Left lobe of liver (tissue), 2 donors: ENCODE measurements at places on chromosomes 7 and 10. TPM values are rescaled to one million over a fixed set of nuclear protein-coding genes. Genes with fewer than 3 reads are reported as not detected.

GRCh38 chr10:114327537-114328440, 76.5 kb downstream of the AFAP1L2 start:
- no peak for DNase-seq

PMS2 gene
- 4.4 TPM for total RNA-seq

BMI1 gene
- 25.4 TPM for total RNA-seq

DNA sequence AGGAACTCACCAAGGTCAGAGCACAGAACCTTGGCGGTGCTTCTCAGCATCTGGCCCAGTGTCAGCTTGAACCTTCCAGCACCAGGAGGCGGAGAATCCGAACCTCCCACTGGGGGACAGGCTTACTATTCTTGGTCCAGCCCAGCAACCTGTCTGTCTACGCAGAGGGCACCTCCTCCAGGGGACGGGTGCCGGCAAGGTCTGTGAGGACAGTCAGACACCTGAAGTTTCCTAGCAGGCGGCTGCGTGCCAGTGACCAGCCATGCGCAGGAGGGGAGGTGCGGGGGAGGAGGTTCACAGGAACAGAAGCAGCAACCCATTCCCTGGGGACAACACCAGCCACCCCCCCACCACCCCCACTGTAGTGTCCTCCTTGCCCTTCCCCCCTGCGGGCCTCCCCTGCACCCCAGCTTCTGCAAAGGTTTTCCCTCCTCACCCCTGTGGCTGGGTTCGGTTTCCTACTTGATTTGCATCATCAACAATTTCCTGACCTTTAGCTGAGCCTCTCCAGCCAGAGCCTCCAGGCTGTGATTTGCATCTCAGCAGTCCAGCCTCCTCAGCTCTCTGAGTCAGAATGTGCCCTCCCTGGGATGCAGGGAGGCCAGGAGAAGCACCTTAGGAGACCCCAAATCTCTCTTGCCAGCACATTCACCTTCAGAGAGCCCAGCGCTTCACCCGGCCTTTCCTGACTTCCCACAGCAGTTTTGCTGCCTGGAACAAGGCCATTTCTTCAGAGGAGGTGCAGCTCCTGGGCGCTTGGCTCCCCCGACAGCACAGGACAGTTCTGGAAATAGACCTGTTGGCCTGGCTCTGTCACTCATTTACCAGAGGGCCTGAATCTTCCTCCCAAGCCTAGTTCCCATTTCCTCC, 107.5 kb upstream of the NPS start:
- no peak for DNase-seq

DNA sequence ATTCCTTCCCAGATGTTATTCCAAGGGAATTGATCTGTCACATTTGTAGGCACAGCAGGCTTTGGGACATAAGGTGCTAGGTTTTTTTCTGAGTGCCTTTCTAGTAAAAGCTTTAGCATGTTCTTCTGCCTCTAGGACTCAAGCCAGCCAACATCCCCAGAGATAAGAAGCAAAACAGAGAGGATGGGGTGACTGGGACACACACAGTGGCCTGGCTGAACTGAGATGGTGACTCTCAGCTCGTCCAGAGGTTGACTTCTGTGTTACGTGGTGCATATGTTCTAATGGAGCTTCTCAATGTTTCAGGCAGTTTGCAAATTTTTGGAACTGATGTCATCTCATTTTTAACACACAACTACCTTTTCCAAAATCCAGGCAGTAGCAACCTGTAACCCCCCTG, 188.1 kb upstream of the CELF2 start:
- no peak for DNase-seq

UNCX gene
- not detected for total RNA-seq

DNA sequence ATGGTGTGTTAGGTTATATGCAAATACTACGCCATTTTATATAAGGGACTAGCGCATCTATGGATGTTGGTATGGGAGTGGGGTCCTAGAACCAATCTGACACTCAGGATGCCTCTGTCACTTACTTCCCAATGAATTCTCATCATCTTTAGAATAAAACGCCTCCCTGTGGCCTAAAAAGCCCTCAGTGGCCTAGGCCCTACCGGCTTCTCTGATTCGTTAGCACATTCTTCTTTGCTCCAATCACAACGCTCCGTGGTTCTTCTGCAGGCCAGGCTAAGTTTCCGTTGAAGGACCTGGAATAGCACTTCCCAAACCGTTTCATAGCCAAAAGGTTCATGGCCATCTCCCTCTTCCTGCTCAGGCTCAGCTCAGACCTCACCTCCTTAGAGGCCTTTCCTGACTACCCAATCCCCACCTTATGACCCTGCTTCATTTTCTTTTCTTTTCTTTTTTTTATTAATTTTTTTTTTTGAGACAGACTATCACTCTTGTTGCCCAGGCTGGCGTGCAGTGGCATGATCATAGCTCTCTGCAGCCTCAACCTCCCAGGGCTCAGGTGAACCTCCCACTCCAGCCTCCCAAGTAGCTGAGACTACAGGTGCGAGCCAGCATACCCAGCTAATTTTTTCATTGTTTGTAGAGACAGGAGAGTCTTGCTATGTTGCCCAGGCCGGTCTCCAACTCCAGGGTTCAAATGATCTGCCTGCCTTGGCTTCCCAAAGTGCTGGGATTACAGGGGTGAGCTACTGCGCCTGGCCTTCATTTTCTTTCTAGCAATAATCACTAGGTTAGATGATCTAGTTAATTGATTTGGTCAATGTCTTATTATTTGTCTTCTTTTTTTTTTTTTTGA, 24.5 kb upstream of the YWHAG start:
- no peak for DNase-seq

DNA sequence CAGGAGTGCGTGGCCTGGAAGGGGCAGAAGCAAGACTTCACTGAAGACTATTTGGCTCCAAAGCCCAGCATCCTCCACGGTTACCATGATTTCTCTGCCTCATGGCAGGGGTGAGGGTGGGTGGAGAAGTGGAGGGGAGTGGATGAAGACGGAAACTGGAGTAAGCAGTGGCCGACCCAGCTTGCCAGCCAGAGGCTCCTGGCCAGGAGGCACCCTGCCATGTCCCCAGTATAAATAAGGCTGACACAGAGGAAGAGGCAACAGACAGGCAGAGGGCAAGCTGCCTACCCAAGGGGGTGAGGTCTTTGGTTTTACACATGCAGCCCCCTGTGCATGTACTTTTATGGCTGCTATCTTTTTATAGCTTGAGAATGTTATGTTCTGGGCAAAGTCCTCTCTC, 102.6 kb upstream of the TBX20 start:
- no peak for DNase-seq

DNA sequence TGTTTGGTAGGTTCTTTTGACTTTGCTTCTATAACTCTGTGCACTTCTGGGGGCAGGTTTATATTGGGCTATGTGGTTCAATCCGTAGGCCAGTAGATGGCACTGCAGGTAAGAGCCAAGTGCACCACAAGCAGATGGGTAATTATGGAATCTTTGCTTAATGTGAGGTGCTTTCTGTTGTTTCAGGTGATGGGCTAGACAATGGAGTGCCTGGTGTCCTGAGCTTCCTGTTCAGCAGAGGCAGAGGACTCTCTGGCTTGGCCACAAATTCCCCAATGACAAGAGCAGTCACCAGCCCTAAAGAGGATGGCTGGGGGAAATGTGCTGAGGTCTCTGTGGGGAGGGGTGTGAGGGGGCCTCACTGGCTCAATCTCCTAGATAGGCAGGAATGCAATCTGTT, 455.0 kb downstream of the CCSER2 start:
- no peak for DNase-seq

GRCh38 chr10:29955329-29955935, 104.0 kb downstream of the JCAD start:
- DNase-seq = peak; percentile 72

GRCh38 chr10:126252884-126253610, 135.2 kb downstream of the ADAM12 start:
- no peak for DNase-seq

MRPL43 gene
- 43.6 TPM for total RNA-seq

DMTF1 gene
- 14.8 TPM for total RNA-seq

STX1A gene
- total RNA-seq = 2.9 TPM

HABP2 gene
- total RNA-seq = 289 TPM

TMEM184A gene
- total RNA-seq = 44.6 TPM

GRCh38 chr7:79761876-79762429, 308.5 kb upstream of the MAGI2 start:
- DNase-seq = no peak

HUS1 gene
- 15.4 TPM for total RNA-seq
